ENCODE measurements at places on chromosomes 4 and X.

- DNase-seq: no peak
Observed at GRCh38 chr4:38317041-38317674, 346.8 kb upstream of the KLF3 start.

DNA sequence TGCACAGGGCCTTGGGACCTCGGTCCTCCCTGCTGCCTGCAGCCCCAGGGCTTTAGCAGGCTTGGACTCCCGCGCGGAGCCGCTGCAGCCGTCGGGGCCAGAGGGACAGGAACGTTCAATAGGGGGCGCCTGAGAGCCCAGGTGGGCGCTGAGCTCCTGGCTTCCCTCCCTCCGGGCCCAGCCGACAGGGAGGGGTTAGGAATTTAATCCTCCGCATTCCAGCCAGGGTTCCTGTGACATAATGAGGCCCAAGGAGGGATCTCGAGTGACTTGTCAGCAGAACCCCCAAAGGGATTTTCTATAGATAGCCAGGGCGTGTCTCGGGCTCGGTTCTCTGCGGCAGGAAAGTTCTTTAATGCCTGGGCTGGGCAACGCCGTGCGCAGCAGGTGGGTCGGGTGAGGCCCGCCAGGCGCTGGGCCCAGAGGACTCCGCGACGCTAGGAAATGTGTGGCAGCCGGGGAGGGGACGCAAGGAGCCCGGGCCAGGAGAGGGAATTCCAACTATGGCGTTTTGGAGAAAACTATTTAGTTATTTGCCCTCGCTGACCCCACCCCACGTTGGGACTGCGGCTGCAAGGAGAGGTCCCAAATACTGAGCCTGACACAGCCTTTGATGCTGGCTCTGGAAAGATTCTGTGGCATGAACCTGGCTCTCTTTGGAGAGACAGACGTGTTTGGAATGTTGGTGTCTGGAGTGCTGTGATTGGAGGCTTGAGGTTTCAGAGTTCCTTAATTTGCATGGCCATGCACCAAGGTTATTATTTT is 285.2 kb upstream of the GATB start:
- no peak for DNase-seq

- DNase-seq: no peak
Observed at GRCh38 chrX:41036668-41037326, 48.4 kb upstream of the USP9X start.

DNA sequence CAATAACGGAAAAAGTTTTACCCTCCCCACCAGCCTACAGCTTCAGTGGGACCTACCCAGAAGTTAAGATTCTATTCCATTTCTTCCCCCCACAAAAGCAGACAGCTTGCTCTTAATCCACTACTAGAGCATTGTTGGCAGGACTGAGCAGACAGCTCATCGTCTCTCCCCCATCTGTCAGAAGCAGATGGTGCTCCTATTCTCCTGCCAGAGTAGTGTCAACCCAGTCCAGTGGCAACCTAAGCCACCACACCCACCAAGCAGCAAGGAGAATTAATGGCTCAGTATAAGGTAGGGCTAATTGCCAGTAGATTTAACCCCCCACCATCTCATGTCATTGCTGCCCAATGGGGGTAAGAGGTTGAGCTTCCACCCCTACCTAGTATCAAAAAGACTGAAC is 62.0 kb downstream of the AWAT2 start:
- DNase-seq: no peak

DNA sequence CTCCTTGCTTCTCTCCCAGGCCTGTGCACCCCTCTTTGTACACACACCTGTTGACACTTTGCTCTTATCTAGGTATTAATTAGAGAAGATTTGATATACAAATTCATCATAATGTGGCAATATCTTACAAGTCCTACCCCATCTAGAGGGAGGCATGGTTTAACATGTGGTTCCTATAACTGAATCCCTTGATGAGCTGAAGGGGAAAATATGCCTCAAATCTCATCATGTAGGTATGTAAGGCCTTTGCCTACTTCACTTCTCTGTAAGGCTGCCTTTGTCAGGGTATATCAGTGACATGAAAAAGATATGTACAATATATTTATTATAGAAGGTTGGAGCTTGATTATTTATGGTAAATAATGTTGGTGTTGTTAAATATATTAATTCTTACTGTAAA is 31.9 kb downstream of the HTR2C start:
- no peak for DNase-seq

GRCh38 chr4:185278716-185279115 is 69.3 kb downstream of the SNX25 start:
- DNase-seq: no peak

GRCh38 chr4:155952501-155952901 is 1.2 kb downstream of the CTSO start:
- no peak for DNase-seq

GRCh38 chr4:6568689-6569332 is 6.2 kb upstream of the MAN2B2 start:
- DNase-seq: no peak

GRCh38 chr4:137905930-137906329 is 336.2 kb downstream of the SLC7A11 start:
- DNase-seq: no peak

GRCh38 chr4:100986360-100986868 is 360.9 kb downstream of the PPP3CA start:
- DNase-seq: no peak

- no peak for DNase-seq
Observed at GRCh38 chr4:154485127-154485773, 6.3 kb downstream of the DCHS2 start.

GRCh38 chr4:25838526-25838925 is 24.3 kb downstream of the SEL1L3 start:
- DNase-seq: no peak

DNA sequence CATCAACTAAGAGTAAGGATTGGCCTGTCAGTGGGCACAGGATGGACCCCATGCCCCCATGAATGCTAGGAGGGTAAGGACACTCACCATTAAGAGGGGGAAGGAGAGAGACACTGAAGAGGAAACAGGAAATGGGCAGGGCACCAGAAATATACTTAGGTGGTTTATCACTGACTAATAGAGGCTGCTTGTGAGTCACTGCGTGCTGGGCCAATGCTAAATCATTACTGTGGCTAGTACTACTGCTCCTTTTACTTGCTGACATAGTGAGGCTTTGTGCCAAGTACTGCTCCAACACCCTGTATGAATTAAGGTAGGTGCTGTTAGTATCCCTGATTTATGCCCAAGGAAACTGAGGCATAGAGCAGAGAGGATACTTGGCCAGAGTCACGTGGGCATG is 130.4 kb upstream of the FRMPD4 start:
- DNase-seq: no peak

DNA sequence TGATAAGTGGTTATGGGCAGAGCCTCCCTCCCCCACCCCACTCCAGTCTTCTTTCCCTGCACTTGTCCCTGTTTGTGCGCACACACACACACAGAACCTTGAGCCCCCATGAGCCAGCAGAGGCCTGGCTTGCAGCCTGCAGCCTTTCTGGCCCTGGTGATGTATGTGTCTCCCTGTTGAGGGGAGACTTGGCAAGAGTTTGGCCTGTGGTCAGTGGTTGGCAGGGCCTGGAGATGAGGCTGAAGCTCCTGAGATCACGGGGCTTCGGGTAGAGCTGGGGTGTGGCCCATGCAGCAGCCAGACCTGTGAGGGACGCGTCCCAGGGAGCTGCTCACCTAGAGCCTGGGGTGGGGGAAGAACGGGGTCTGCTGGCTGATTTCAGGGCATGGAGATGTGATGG is 2.3 kb downstream of the GPR173 start:
- DNase-seq: no peak

DNA sequence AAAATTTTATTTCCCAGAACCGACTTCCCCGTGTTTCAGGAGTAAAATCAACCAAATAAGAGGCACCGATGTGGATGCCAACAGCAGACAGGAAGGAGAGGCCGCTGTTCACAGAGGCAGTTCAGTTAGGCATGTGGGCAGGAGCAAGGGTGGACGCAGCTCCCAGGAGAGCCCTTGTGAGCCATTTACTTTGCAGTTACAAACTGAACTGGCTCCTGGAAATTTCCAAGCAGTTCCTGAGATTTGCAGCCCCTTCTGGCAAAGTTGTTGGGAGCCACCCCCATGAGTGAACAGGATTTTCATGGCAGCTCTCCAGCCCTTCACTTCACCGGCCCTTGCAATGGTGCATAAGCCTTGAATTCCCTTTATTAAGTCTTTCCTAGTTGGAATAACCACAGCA is 189.1 kb downstream of the AFAP1 start:
- no peak for DNase-seq

DNA sequence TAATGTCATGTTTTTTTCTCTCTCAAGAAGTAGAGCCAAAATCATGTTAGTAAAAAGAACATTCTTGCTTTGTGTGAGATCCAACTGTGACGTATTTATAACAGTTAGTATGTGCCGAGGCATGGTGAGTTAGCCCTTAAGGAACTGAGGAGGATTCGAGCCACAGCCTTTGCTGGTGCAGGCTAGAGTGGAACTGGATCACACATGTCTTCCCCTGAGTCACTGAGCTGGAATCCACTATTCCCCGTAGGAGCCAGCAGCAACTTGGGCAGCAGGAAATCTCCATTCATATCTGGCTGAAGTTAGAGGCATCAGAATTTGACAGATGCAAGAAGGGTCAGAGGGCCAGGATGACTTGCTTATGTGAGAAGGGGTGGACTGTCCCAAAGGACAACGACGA is 144.6 kb upstream of the KIT start:
- DNase-seq: no peak

DNA sequence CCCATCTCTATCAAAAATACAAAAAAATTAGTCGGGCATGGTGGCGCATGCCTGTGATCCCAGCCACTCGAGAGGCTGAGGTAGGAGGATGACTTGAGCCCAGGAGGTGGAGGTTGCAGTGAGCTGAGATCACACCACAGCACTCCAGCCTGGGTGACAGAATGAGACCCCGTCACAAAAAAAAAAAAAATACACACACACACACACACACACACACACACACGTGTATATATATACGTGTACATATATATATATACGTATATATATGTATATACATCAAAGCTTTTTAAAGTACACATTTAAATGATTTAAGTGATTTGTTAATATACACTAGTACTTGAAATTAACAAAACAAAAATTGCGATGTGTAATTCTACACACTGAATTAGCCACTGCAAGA is 6.0 kb downstream of the FBXW7 start:
- no peak for DNase-seq

- DNase-seq: no peak
Observed at GRCh38 chr4:147828331-147828905, 96.5 kb downstream of the ARHGAP10 start.

DNA sequence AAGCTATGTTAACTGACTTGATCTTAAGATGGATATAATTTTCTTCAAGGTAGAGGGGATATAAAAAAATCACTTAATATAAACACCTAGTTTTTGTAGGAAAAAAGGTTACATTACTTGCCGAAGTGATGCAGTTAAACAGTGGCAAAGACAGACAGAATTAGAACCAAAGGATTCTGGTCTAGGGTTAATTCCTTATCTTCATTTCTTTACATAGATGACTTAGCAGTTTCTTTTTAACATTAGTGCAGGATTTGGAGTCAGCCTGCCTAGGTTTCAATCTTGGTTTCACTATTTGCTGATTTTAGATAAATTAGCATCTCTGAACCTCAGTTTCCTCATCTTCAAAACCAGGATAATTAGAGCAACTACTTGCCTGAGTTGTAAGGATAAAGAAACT is 14.3 kb downstream of the ZAR1 start:
- no peak for DNase-seq

- no peak for DNase-seq
Observed at GRCh38 chr4:69744157-69744478, 16.3 kb downstream of the SULT1B1 start.

- no peak for DNase-seq
Observed at GRCh38 chrX:149274516-149275105, 230.5 kb downstream of the IDS start.

GRCh38 chrX:51694254-51694653 is 11.6 kb upstream of the CENPVL2 start:
- DNase-seq: no peak

DNA sequence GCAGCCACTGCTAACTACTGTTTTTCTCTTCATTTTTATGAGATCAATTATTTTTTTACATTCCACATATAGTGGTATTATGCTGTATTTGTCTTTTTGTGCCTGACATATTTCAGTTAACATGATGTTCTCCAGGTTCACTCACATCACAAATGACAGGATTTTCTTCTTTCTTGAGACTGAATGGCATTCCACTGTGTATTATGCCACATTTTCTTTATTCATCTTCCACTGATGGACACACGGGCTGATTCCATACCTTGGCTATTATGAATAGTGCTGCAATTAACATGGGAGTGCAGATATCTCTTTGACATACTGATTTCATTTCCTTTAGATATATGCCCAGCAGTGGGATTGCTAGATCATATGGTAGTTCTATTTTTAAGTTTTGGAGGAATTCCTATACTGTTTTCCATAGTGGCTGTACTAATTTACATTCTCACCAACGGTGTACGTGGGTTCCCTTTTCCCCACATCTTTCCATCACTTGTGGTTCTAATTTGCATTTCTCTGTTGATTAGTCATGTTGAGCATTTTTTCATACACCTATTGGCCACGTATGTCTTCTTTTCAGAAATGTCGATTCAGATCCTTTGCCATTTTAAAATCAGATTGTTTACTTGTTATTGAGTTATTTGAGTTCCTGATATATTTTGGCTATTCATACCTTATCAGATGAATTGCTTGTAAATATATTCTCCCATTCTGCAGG is 14.9 kb upstream of the ZCCHC4 start:
- no peak for DNase-seq

DNA sequence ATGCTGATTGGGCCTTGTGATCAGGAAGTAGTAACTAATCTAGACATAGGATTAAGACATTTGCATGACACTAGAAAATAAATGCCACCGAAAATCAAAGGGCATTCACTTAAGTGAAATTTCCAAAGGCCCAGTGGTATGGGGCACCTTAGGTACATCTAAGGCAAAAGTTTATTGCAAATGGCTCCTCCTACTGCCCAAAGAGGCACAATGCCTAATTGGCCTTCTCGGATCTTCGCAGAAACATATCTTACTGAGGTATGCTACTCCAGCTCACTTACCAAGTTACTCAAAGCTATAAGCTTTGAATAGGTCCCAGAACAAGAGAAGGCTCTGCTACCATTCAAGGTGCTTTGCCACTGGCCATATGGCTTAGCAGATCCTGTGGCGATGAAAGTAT is 174.8 kb upstream of the CXCL13 start:
- DNase-seq: no peak

DNA sequence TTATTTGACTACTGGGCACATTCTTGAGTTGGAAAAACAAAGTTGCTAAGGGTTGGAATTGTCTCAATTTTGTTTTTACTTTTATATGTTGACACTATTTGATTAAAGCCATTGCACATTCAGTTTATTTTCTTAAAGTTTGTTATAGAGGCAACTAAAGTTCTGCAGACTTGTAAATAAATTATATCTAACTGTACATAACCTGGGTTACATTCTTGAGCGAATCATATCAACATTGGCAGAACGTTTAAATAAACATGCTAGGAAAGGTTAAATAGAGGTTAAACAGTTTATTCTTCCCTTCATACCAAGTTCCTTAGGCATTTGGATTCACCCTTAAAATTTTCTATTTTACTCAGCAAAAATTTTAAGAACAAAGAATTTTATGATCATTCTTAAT is 74.5 kb downstream of the UCHL1 start:
- DNase-seq: no peak

GRCh38 chrX:69238114-69238886 is 73.0 kb upstream of the PJA1 start:
- DNase-seq: no peak

GRCh38 chr4:172207258-172207657 is 394.1 kb downstream of the GALNTL6 start:
- DNase-seq: no peak
